NCI-H446 treated with DMSO at 0.1 percent for 48 hours (cell line): ENCODE measurements at places on chromosomes 5 and 9.

DNA sequence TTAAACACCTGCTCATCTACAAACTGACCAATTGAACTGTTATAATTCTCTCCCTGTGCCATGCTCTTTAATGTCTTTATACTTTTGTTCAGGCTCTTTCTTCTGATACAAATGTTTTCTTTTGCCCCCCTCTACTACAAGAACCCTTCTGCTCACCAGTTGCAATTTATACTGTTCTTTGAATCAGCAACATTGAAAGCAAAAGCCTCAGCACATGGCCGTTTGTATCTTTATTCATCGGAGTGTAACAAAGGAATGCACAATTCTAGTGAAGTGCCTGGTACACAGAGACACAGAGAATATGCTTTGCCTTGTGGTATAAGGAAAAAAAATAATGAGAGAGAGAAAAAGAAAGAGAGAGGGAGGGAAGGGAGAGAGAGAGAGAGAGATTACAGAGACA lies 547.1 kb downstream of the CDH12 start:
- DNase-seq = no peak

DNA sequence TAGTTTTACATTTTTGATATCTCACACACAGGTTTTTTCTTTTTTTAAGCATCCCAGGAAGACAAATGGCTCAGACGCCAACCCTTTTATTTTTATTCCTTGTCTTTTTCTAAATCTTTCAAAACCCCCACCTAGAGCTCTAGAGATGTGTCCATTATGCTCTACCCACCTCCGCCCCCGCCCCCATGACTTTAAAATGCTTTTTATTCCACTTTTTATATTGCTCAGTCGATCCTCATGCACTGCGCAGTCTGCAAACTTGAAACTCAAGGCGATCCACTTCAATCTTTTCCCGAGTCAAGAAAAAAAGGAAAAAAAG lies 411 bp upstream of the MAT2B start:
- DNase-seq = no peak

DNA sequence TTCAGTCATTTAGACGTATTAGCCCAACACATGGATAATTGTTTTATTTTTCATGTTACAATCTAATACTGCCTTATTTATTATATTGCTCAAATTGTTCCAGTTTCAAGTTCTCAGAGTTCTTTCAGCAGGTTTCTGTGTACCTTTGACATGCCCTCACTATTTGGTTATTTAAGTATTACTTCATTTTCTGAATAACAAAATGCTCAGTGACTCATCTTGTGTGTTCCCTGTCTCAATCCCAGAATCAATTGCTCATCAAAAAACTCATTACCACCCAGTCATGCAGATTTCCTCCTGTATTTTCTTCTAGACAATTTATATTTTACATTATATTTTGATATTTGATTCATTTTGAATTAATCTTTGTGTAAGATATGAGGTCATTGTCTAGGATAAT lies 562.6 kb downstream of the ANXA1 start:
- no peak for DNase-seq

DNA sequence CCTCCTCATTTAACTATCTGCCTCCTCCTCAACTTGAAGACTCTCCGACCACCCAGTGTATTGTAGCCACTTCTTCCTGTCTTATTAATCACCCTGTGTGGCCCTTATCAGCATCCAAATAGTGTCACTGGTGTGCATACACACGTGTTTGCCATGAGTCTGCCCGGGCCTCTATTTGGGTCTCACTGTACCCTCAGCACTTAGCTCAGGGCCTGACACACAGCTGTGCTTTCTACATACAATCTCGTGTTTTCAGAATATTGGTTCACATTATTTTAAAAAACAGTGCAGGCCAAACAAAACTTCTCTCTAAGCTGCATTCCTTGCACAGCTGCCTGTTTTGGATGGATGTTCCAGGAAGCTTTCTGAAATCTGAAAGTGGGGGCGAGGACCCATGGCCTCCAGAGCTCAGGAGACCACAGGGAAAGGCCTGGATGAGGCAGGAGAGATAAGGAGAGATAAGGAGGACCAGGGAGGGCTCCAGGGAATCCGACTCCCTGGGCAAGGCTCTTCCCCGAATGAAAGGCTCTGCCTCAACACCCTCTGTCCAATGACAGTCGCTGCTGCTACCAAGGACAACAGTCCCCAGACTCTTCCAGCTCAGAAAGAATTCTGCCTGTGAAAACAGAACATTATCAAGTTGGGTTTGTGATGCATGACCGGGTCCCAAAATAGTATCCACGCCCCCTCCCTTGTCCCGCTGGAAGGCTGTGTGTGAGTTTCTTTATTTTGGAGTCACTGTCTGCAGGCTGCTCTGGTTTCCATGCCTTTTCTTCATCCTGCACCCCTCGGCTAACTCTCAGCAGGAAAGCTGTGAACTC lies 255.6 kb downstream of the NSG2 start:
- DNase-seq = no peak

- DNase-seq = no peak
These were observed 26.3 kb upstream of the FAM120AOS start for GRCh38 chr9:93479726-93480125.

GRCh38 chr9:3809724-3810123 lies 283.9 kb upstream of the RFX3 start:
- DNase-seq = no peak

DNA sequence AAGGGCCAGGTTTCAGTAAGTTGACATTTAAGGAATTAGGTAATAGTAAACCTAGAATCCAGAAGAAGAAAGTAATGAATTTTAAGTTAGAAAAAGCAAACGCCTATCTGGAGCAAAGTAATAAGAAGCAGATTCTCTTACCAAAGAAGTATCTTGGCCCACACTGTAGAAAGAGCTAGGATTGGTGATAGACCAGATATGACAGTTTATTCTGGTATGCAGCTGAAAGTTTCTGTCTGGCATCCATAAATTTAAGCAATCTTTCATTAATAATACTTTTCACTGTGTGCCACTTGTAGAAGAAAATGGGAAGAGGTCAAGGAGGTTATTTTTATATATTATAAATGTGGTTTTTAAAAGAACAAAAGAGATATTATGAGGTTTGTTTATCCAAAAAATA lies 3.0 kb downstream of the RECK start:
- no peak for DNase-seq

- DNase-seq = no peak
These were observed 732 bp downstream of the SNAPC3 start for GRCh38 chr9:15423231-15423985.

GRCh38 chr9:127165116-127165515 lies 42.7 kb upstream of the ANGPTL2 start:
- no peak for DNase-seq

- no peak for DNase-seq
These were observed 6.8 kb downstream of the AUH start for GRCh38 chr9:91354881-91355280.

DNA sequence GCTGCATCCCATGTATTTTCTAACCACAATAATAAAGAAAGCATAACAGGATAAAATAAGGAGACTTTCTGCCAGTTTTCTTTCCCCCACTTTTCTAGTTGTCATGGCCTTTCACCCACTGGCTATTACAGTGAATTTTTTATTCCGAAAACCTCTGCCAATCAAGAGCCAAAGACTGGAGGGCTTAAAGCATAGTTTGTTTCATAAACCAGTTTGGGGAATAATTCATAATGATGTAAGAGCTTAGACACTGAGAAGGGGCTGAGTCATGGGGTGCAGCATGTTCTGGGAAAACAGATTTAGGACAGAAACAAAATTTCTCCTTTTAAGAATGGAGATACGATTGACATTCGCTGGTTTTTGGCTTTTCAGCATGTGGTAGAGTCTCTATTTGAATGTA lies 4.4 kb upstream of the GLIPR2 start:
- DNase-seq = no peak

GRCh38 chr9:13461414-13461991 lies 182.0 kb upstream of the MPDZ start:
- DNase-seq = peak; percentile 100

DNA sequence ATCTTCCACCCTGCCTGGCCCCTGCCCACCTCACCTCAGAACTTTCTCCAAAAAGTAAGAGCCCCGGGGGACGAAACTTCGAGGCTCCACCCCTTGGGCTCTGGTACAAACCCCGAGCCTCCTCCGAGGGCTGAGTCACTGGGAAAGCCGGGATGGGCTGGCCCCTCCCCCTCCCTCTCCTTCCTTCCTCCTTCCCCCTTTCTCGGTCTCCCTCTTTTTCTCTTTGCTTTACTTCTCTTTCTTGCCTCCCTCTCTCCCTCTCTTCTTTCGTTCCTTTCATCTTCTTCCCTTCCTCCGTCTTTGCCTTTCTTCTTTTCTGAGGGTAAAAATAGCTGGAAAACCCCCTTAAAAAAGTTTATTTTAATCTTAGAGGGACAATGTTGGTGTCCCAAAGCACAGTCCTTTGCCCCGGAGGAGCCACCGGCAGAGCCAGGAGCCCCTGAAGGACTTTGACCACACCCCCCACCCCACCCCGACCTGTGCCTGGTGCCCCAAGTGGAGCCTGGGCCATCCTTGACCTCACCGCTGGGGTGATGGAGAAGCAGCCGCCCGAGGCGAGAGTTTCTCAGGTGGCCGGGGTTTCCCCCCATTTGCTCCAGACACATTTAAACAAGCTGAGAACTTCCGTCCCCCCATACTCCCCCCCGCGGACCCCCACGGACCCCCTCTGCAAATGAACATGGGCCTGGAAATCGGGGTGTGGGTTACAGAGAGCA lies 5.7 kb upstream of the NOTCH1 start:
- no peak for DNase-seq

GRCh38 chr5:42163083-42163482 lies 238.0 kb downstream of the FBXO4 start:
- no peak for DNase-seq
